CD4-positive, alpha-beta T cell treated with Interleukin-6 at 100 ng/mL for 8 hours (primary cell): ENCODE measurements at places on chromosomes 4 and X.

- no peak for DNase-seq
Measured at GRCh38 chr4:7192252-7193029, at the start of gene SORCS2. Gene SORCS2 (plus strand): TSS chr4:7192538.

DNA sequence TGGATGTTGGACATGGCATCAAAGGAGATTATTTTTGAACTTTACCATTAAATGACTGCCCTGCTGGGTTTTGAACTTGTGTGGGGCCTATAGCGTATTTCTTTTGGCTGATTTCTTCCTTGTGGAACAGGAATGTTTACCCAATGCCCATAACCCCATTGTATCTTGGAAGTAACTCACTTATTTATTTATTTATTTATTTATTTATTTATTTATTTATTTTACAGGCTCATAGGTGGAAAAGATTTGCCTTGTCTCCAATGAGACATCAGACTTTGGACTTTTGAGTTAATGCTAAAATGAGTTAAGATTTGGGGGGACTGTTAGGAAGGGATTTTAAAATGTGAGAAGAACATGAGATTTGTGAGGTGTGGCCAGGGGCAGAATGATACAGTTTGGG, 273.1 kb downstream of the SLITRK2 start:
- DNase-seq = no peak

DNA sequence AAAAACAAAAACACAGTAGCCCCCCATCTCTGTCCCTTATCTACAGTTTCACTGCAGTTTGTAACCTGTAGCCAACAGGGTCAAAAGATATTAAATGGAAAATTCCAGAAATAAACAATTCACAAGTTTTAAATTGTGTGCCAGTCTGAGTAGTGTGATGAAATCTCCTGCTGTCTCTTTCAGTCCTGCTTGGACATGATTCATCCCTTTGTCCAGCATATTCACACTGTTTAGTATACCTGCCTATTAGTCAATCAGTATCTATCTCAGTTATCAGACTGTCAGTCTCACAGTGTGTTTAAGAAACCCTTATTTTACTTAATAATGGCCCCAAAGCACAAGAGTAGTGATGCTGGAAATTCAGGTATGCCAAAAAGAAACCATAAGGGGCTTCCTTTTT, 21.9 kb downstream of the CNOT6L start:
- no peak for DNase-seq

GRCh38 chrX:152072236-152072635, 66.1 kb downstream of the MAGEA10 start:
- no peak for DNase-seq

DNA sequence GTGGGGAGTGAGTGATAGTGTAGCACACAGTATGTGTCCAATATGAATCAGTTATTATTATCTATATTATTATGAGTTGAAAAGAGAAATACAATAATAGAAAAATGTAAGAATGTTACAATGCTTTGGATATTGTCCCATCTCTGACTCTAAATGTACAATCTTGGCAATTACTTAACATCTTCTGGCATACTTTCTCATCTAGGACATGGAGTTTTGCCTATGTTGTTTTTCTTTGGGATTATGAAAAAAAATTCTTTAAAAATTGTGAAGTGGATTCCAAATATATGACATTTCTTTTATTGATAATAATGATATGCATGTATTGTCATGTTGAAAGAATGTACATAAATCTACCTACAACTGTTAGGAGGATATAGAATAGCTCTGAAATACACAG, 84.1 kb downstream of the TBCK start:
- DNase-seq = no peak

DNA sequence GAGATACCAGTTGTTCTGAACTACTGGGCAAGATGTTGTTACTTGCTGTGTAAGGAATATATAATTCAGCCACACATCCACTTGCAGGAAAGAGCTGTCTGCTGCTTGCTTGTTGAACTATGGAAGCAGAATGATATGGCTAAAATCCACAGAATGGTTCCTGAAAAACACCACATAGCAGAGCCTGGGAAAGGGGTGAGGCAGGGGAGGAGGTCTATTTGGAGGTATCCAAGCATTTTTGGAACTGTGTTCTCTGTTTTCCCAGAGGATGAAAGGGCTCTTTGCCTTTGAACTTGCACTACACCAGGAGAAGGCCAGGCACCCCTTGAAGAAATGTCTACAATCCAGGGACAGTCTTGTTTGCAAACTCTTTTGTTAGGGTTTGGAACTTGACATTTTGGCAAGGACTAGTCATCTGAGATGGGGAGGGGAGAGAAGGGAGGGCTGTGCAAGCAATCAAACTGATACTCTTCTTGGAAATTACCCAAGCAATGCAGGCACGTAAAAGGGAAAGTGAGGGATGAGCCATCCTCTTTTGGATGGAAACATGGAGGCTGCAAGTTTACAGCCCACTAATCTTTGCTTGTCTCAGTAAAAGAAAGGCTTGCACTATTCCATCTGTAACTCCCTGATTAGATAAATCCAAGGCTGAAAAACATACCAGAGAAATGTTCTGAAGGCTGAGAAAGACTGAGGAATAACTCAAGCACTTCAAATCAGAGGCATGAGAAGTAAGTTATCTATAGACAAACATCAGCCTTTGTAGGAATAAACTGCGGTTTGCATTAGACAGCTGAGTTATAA, 141.0 kb downstream of the TSPAN5 start:
- no peak for DNase-seq

GRCh38 chr4:121784975-121785374, 16.1 kb upstream of the EXOSC9 start:
- DNase-seq = no peak

DNA sequence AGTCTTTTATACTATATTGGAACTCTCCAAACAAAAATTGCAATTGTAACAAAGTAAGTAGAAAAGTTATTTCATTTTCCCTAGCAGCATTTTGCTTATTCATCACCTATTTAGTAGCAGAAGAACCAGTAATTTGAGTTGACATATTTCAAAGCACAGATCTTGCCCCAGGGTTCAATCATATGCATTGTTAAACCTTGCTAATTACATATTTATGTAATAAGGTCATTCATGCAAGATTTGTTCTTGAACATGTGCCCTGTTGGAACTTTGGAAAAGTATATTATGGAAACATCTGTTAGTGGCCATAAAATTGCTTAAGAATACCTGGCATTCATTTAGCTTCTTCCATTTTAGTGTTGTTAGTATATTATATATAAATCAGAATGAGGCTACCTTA, 191.7 kb downstream of the TLL1 start:
- no peak for DNase-seq

DNA sequence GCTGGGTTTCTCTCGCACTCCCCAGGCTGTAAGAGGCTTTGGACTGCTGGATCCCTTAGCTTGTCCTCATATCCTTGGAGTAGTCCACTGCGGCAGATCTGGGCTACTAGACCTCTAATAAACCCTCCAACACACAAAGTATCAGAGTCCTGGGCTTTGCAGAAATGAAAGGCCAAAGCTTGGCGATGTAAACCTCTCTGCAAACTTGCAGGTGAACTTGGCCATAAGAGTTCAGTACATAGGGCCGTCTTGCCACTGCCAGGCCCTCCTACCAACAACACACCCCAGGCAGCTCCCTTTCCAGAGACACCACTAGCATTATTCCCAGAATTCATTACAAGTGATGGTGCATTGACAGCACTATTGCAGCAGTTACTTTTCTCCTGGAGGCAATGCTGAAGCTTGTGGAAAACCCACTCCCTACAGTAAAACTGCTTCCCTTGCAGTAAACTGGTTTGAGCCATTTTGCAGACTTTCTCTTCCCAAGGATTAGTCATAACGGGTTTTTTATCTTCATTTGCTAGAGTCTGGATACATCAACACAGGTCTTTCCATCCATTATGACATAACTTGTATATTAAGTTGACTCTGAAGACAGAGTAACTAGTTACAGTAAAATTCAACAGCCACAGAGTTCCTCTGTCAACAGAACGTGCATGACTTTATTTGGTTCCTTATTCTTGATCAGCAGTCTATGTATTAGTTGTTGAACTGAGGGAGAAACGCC, 2.4 kb downstream of the ANKRD50 start:
- DNase-seq = no peak

DNA sequence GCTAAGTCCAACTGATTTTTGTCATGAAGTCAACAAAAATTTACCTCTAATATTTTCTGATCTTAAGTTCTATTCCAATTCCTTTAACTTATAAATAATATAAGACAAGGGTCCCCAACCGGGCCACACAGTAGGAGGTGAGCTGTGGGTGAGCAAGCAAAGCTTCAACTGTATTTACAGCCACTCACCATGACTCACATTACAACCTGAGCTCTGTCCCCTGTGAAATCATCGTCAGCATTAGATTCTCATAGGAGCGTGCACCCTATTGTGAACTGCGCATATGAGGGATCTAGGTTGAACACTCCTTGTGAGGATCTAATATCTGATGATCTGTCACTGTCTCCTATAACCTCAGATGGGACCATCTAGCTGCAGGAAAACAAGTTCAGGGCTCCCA, 227.4 kb downstream of the MAPK10 start:
- no peak for DNase-seq

DNA sequence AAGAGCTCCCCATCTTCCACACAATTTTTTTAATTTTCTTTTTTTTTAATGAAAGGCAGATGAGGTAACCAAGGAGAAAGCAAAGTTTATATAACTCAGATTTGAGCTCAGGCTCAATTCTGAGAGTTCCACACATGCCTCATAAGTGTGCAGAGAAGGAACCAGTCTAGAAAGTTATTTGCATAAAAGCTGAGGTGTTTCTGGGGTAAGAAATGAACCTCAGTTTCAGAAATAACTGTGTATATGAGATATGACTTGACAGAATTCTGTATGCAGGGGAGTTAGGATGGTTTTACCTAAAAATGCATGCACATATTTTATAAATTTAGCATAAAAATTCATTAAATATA, 51.3 kb downstream of the DTHD1 start:
- DNase-seq = no peak

DNA sequence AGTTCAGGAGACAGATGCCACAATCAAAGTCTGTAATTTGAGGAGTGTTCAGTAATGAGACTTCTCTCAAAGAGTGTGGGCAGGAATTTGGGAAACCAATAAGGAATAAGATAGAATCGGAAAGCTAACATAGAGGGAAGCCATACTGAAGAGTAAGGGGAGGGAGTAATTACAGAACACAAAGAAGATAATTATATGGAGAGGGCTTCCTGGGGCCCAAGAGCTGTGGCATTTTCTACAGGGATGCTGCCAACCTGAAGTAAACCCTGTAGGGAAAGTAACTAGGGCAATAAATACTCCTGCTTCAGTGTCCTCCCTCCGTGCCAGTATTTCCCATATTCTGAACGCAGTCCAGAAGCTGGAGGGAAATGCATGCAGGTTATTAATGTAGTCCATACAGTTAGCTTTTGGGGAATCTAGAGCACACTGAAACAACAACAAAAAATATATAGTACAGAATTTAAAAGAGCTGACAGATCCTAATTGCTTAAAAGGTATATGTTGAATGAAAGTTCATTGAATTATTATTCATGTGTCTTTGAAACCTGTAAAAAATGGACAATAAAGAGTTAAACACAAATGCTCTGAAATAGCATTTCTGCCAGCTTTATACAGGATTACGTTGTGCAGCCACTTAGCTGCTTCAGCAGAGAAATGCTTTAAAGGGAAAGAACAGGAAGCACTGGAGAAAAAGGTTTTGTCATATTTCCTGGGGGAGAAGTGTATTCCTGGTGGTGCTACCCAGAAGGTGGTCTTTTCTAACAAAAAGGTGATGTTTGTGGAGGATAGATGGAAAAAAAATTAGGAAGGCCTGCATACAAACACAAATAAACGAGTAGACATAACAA, 48.0 kb downstream of the CXXC4 start:
- DNase-seq = no peak

DNA sequence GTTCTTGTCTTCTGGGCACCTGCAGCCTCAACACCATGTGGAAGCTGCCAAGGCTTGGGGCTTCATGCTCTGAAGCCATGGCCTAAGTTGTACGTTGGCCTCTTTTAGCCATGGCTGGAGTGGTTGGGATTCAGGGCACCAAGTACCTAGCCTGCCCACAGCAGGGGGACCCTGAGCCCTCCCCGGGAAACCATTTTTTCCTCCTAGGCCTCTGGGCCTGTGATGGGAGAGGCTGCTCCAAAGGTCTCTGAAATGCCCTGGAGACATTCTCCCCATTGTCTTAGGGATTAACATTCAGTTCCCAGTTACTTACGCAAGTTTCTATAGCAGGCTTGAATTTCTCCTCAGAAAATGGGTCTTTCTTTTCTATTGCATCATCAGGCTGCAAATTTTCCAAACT, 269.3 kb downstream of the NAP1L3 start:
- no peak for DNase-seq

DNA sequence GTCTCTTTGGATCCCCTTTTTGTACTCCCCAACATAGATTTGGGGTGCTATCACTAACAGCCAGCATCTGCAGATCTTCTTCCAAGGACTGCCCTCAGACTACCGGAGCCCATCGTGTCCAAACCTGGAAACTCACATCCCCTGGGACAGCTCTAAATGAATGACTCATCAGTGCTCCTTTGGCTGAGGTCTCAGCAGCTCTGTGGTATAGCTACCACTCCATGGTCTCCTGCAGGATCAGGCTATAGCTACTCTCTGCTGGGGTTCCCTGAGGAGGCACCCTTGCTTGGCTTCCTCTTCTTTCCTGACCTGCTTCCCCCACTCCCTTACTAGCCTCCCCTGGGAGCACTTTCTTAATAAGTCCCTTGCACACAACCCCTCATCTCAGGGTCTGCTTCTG, 97.5 kb upstream of the PRPS2 start:
- DNase-seq = no peak

GRCh38 chr4:149121023-149121404, 678.8 kb upstream of the NR3C2 start:
- DNase-seq = no peak

DNA sequence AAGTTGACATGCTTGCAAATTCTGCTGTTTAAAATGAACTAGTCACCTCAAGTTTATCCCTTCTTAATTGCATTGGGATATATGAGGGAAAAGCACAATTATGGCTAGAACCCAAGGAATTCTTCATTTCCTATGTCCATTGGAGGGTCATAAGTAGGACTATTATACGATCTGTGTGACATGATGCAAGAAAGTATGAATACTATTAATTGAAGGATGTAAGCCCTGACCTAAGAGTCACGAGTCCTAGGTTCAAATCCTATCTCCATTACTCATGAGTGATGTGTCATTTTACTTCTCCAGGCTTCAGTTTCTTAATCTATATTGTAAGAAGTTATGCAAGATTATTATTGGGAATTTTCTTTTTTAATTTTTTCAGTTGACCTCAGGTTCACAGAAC, 542.9 kb upstream of the GRIA3 start:
- DNase-seq = no peak

- no peak for DNase-seq
Measured at GRCh38 chrX:25285598-25285997, 269.8 kb upstream of the ARX start.

- no peak for DNase-seq
Measured at GRCh38 chr4:144817081-144817480, 171.1 kb downstream of the HHIP start.

GRCh38 chr4:153126137-153126536, 78.1 kb upstream of the TRIM2 start:
- no peak for DNase-seq

- no peak for DNase-seq
Measured at GRCh38 chr4:56261027-56261426, 126.3 kb downstream of the AASDH start.

- peak; percentile 55 for DNase-seq
Measured at GRCh38 chr4:153471698-153472093, 5.5 kb downstream of the TMEM131L start.
